ENCODE measurements at places on chromosomes 12 and 14.

DNA sequence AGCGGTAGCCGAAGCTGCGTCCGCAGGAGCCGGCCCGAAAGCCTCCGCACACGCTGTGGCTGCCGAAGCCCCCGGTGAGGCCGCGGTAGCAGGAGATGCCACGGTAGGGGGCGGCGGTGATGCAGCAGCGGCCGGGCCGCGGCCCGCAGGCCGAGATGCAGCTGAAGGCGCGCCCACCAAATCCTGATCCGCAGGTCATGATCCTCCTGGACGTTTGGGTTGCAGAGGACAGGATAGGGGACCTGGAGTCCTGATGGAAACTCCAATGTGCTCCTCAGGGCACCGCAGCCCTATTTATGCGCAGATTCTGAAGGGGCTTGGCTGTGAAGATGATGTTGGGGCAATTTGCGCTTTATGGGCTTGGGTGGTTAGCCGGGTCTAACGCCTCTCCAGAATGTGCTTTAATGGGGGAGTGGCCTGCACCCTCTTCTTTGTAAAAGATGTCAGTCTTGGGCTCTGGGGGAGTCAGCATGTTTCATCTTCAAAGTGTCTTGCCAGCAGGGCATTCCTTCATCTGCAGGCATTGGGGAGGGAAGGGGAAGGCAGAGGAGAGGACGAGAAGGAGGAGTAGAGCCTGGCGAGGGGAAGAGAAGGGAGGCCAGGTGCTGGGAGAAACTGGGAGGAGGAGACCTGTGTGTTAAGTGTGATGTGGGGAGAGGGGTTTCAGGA is at the start of gene KRT81:
KRT81 (minus strand) TSS at position 268 of the 669 bp plus-strand sequence; CDS start at position 199, 69 bp downstream.
- no peak for DNase-seq

DNA sequence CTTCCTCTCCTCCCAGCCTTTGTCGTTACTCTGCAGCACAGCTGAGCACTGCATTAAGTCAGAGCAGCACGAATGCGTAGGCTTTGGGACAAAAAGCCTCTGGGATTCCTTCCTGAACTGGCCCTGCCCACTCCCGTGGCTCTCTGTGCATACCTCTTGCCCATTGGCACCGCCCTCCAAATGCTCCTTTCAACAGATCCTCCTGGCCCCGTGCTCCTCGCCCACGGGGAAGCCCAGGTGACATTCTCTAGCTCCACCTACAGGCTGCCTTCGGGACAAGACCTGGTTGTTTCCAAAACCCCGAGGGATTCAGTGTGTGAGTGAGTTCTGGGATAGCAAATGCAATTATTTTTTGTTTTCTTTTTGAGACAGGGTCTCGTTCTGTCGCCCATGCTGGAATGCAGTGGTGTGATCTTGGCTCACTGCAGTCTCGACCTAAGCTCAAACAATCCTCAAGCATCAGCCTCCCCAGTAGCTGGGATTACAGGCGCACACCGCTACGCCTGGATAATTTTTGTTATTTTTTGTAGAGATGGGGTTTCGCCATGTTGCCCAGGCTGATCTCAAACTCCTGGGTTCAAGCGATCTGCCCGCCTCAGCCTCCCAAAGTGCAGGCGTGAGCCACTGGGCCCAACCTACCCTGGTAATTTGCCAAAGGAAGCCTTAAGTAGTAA is 17.9 kb upstream of the TDRD9 start:
- DNase-seq = peak; percentile 64

GRCh38 chr14:73576391-73576790 is 7.4 kb downstream of the ACOT2 start:
- no peak for DNase-seq

GRCh38 chr14:104372390-104373054 is 207.0 kb upstream of the C14orf180 start:
- no peak for DNase-seq

GRCh38 chr12:94329366-94329765 is 130.3 kb downstream of the CEP83 start:
- DNase-seq = no peak

DNA sequence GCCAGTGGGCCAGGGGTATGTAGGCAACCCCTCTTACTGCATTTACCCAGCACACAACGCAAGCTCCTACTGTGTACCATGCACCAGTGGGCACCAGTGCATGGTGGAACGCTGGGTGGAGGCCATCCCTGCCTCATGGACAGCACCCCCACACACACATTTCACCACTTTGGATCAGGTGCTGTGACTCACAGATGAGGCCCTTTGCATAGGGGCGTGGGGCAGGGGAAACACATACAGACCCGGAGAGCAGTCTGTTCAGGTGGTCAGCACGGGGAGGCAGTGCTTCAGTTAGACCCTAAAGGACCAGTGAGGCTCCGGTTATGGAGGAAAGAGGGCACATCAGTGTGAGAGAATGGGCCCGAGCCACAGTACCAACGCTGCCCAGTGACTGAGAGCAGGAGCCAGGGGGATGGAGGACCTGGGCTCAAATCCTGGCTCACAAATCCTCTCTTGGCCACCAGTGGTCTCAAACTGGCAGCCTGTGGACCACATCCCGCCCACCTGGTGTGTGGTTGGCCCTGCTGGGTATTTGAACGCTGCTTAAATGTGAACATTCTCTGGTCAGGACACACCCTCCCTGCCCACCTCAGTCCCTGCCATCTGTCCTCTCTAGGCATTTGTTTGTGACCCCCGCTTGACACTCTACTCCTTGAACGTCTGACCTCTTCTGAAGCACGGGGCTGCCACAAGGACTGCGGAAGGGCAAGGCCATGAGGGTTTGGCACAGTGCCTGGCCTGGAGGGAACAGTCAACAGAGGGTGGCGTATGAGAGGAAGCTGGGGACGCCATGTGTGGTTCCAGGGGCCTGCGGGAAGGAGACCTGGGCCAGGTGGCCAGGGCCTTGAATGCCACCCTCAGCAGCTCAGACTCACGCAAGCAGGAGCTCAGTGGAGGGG is 46.7 kb downstream of the FAM222A start:
- DNase-seq = no peak

GRCh38 chr12:32756476-32757066 is 874 bp upstream of the YARS2 start:
- DNase-seq = no peak

- DNase-seq = no peak
Observed at GRCh38 chr14:89288114-89288513, 128.9 kb downstream of the FOXN3 start.

- no peak for DNase-seq
Observed at GRCh38 chr12:26696613-26697092, 136.3 kb downstream of the ITPR2 start.

DNA sequence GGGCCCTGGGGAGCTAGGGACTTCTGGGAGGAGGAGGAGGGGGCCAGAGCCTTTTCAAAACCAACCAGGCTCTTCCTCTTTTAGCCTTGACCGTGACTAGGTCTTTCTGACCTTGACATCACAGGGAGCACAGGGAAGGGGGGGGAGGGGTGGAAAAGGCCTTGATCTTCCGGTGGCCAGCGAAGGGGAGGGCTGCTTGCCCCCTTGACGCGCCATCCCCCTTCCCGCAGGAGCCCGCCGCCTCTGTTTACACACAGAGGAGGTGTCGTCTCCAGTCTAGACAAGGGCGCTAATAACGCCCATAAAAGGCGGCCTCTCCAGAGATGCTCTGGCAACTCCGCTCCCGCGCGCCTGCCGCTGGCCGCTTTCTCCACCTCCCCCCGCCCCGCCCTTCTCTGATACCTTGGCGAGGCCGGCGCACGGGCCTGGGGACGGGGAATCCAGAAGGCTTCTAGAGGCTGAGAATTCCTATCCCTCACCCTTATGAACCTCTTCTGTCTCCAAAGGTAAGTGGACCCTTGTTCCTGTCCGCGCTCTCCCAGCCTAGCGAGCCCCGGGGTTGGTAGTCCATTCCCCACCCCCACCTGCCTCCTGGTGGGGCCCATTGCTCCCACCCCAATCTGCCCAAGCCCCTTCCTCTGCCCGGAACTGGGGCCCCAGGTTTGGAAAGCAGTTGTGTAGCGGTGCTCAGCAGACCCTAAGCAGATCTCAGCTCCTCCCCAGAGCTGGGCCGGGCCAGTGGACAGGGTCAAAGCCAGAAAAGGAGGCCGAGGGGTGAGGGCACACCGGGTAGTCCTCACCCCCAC is 4.9 kb upstream of the HOXC12 start:
- no peak for DNase-seq

DNA sequence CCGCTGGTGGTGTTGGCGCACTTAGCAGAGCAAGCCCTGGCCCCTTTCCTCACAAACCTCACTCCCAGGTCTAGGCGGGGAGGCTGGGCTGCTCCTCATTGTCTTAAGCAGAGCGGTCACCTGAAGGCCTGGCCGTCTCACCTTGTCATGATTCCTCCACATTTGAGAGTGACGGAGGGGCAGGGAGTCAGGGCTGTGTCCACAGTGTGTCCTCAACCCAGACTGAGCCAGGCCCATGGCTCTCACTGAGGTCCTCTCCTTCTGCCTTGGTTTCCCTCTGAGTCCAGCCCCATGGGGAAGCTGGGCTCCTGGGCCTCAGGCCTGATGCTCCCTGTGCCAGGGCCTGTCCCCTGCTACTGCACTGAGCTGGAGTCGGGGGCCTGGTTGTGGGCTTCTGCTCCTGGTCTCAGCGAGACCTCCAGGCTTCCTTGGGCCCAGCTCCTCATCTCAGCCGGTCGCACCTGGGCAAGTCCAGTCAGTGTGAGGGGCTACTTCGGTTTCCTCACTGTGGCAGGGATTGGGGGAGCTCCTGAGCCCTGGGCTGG is 44.9 kb downstream of the KRT80 start:
- DNase-seq = no peak

DNA sequence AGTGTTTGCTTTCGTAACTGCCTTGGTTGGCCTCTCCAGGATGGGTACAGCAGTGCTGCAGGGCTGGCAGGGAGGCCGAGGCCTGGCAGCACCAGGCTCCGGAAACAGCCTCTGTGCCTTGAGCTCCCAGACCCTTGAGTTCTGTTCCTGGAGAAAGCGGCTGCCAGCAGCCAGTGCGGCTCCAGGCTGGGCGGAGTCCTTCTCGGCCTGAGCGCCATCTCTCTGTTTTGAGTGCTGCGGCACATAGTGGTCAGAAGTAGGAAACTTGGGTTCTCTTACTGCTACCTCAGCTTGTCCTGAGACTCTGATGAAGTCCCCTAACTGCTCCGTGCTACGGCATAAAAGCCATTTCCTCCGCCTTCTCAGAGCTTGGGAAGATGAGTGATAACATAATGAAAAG is 65.9 kb downstream of the KCNA1 start:
- DNase-seq = no peak

- peak; percentile 83 for DNase-seq
Observed at GRCh38 chr12:119667577-119668323, at the start of gene PRKAB1. TSS of gene PRKAB1 (plus strand) at chr12:119668133. CDS start at chr12:119668245, 112 bp downstream.

DNA sequence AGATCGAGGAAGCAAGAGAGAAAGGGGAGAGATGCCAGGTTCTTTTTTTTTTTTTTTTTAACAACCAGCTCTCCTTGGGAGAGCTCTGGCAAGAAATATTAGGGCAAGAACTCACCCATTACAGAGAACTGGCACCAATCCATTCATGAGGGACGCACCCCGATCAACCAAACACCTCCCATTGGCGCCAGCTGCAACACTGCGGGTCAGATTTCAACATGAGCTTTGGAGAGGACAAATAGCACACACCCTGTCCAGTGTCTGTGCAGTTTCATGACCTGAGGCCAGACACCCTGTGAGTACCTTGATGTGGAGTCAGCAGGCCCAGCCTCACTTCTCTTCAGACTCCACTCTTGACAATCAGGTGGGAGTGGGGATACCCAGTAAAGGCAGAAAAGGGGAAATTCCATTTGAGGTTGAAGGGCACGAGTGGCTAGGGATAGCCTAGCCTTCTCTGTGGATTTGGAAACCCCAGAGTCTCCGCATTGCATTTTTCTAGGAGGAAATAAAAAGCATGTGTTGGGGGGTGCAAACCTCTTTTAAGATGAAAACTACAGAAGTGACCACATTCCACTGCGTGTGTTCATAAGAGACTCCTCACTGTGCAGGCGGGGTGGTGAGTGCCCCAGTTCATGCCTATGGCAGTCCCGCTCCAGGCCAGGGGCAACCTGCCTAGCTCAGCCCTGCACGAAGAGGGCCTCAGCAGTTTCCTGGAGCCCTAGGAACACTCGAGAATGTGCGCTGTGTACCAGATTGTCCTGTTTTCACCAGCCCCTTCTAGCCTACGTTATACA is 42.4 kb upstream of the GPATCH2L start:
- DNase-seq = no peak

DNA sequence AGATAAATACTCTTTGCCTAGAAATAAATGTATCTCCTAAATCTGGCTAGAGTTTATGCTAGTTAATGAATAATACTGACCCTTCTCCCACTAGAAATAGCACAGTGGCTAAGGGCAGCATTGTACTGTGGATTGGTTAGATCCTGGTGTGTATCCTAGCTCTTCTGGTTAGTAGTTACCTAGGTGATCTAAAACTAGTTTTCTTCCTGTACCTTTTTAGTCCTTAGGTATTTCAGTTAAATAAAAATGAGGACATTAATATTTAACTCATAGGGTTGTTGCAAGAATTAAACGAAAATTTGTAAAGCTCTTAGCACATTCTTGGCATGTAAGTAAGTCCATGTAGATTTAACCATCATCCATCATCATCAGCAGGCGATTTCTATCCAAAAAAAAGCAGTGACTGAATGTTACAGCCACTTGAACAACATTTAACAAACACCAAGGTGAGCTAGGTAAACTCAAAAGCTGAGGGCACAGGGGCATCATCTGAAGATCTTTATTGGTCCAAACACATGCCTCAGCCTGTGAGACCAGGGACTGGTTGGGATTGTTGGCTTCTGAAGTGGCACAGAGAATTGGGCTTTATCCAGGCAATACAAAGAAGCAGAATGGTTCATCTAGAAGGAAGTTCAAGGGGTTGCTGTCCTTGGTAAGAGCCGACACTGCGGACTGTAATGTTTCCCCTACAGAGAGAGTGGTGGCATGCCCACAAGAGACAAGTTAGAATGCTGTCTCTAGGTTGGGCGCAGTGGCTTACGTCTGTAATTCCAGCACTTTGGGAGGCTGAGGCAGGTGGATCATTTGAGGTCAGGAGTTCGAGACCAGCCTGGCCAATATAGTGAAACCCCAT is 100.8 kb downstream of the GAS2L3 start:
- no peak for DNase-seq

- no peak for DNase-seq
Observed at GRCh38 chr14:104111301-104112112, 26.0 kb downstream of the ASPG start.

- DNase-seq = no peak
Observed at GRCh38 chr14:96086032-96086431, 46.9 kb downstream of the C14orf132 start.

GRCh38 chr14:22976620-22977433 is 5.5 kb downstream of the AJUBA start:
- DNase-seq = no peak

DNA sequence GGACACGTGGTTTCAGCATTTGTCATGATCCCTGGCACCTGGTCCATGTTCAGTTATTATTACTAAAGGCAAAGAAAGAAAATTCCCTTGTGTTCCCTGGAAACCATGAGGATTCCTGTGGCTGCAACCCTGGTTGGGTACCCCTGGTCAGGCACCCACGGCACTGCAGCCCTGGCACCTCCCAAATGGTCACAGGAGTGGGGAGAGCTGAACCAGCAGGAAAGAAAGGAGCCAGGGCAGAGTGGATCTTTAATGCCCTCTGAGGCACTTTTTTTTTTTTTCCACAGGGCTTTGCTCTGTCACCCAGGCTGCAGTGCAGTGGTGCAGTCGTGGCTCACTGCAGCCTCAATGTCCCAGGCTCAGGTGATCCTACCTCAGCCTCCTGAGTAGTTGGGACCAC is 17.5 kb downstream of the CINP start:
- DNase-seq = no peak

- DNase-seq = no peak
Observed at GRCh38 chr12:44876544-44877410, 662 bp upstream of the NELL2 start.
